ENCODE measurements at places on chromosomes 3 and 15. TPM values are rescaled to one million over a fixed set of nuclear protein-coding genes. Genes with fewer than 3 reads are reported as not detected.

- DNase-seq: no peak
These were observed 19.5 kb downstream of the LRIG1 start for GRCh38 chr3:66481071-66482017.

DNA sequence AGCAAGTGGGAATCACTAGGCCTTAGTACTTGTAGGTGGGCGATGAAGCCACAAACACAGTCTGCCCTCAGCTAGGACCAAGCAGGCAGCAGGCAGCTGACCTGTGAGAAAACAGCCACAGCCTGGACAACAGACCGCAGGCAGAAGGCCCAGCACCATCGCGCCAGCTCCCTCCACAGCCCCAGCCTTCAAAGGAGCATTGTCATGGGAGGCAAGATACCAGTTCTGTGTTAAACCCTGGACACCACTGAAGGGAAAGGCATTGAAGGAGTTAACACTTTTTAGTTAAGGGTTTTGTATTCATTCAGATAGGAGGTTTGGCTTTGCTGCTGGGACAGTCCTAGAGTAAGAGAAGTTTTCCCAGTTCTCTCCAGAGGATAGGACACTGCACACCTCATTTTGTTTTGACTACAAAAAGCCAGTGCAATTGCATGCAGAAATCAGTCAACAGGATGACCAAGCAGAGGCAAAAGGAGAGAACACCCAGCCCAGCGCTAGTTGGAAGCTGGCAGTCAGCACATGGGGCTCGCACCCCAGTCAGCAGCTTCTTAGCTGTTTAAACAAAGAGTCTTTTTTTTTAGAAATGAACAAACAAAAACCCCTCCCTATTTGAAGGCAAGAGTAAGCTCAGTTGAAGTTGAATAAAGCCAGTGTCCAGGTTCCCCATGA lies 286.1 kb upstream of the TPM1 start:
- peak; percentile 78 for DNase-seq

DNA sequence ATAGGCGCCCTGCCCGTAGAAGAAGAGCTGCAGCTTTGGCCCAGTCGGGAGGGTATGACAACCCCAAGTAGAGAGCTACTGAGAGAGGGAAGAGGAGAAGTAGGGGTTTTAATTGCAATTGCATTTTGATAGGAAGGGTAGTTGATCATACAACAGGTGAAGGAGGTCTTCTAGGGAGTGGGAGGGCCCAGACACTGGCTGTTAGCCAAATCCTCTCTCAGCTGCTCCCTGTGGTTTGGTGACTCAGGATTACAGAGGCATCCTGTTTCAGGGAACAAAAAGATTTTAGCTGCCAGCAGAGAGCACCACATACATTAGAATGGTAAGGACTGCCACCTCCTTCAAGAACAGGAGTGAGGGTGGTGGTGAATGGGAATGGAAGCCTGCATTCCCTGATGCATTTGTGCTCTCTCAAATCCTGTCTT lies 408.9 kb upstream of the THBS1 start:
- DNase-seq: peak; percentile 52

GRCh38 chr3:193573403-193574191 lies 18.9 kb upstream of the ATP13A4 start:
- no peak for DNase-seq

DNA sequence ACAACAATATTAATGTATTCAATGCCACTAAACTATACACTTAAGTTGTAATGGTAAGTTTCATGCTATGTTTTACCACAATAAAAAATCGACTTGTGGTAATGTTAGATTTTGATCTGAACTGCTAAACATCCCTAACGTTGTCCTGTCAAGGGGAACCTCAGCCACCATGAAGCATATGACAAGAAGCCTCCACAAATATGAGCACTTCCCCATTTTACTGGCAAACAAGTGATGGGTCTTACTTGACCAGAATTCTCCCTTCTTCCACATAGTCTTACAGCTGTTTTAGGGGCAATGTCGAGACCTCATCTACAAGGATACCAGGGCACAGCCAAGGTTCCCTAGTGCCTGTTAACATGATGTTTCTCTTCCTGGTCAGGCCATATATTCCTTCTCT lies 124.2 kb upstream of the ABI3BP start:
- DNase-seq: no peak

DNA sequence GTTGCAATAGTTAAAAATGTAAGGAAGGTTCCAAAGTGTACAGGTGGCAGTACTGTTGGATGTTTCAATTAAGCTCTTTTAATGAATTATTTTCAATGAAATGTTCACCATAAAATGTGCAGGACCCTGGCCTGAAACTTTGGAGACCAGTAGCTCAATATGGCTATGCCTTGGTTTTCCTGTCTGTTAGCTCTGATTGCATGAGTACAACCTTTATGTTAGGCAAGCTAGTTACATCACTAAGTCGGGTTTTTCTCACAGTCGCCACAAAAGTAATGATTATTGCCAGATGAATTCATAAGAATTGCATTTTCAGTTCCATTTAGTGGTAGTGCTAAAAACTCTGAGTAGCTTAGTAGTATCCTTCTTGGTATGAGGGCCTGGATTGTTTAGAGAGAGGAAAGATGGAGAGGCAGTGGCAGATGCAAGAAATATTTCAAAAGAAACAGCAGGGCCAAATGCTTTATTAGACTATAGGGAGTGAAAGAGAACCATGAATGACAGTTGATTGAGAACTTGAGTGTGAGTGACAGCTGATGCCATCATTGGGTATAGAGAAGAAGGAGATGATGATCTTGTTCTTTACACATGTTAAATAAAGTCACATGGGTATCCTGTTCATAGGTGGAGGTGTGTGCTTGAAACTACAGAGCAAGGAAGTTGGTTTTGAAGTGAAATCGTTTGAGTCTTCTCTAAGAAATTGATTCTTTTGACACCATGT lies 109.5 kb downstream of the AKAP13 start:
- DNase-seq: no peak

DNA sequence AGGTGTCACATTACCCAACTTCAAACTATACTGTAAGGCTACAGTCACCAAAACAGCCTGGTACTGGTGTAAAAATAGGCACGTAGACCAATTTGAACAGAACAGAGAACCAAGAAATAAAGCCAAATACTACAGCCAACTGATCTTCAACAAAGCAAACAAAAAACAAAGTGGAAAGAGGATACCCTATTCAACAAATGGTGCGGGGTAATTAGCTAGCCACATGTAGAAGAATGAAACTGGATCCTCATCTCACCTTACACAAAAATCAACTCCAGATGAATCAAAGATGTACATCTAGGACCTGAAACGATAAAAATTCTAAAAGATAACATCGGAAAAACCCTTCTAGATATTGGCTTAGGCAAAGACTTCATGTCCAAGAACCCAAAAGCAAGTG lies 13.1 kb downstream of the PEAK1 start:
- DNase-seq: no peak

Gene NME9
- total RNA-seq: 2.6 TPM

- no peak for DNase-seq
These were observed 229.3 kb upstream of the UBE2E1 start for GRCh38 chr3:23576379-23576959.

GRCh38 chr15:68565726-68566125 lies 13.1 kb upstream of the CORO2B start:
- DNase-seq: no peak

Gene OR5K2
- not detected for total RNA-seq

Gene ZNF280D
- 62.6 TPM for total RNA-seq

- peak; percentile 1 for DNase-seq
These were observed 154.4 kb downstream of the TUSC7 start for GRCh38 chr3:116863822-116864589.

DNA sequence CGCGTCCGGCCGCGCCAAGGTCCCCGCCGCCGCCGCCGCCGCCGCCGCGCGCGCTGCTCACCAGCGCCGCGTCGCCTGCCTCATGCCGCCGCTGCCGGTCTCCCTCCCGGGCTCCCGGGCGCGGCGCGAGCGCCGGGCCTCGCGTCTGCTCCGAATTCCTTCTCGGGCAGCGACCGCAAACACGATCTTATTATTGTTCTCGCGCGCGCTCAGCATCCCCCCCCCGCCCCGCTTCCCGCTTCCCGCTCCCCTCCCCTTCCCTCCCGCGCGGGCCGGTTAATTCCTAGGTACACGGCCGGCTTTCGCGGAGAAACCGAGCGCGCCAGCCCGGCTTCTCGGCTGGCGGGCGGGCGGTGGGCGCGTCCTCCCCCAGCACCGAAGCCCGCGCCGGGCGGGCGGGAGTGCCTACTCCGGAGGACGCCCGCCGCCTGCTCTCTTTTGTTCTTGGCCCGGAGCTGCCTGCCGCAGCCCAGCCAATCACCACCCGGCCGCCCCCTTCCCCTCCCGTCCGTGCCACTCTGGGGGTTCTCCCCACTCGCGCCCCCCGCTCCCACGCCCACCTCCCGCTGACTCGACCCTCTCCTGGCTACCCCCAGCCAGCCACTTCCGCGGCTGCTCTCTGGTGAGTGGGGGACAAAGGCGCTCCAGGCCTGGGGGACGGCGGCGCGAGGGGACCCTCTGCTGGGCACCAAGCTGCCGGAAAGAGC lies at the start of gene HDGFL3:
Gene HDGFL3, minus strand, starts transcription at position 164 of the 707 bp plus-strand sequence. CDS start 409 bp downstream, outside the sequence.
- DNase-seq: peak; percentile 68

Gene ZNF774
- 6.8 TPM for total RNA-seq

DNA sequence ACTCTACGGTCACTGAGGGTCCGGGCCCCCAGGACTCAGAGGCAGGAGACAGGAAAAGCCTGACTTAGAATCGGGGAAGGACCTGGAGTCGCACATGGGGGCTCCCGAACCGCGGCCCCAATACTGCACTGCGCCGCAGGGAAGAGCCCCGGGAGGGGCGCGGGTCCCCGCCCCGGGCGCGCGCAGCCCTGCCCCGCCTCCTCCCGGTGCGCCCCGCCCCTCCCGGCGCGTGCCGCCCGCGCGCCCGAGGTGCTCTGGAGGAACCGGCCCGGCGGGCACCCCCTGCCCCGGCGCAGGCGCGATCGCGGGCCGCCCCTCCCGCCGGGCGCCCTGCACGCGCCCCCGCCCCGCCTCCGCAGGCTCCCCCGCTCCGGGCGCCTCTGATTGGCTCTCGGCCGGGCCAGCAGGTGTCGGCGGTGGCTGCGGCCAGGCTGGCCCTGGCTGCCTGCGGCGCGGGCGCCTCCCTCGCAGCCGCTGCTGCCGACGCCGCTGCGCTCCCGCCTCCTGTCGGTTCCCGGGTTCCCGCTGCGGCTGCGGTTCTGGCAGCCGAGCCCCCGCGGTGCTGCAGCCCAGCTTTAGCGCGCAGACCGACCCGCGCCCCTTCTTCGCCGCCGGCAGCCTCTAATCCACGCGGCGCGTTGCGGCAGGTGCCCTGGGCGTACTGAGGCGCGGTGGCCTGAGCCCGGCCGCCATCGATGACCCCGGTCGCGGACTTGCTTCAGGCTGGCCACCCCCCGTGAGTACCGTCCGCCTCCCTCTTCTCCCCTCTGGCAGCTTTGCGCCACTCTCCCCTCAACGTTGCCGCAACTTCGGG lies at the start of gene MYRIP:
Gene MYRIP, plus strand, starts transcription at position 429 of the 814 bp plus-strand sequence. CDS start 91,208 bp downstream, outside the sequence.
- DNase-seq: peak; percentile 83

DNA sequence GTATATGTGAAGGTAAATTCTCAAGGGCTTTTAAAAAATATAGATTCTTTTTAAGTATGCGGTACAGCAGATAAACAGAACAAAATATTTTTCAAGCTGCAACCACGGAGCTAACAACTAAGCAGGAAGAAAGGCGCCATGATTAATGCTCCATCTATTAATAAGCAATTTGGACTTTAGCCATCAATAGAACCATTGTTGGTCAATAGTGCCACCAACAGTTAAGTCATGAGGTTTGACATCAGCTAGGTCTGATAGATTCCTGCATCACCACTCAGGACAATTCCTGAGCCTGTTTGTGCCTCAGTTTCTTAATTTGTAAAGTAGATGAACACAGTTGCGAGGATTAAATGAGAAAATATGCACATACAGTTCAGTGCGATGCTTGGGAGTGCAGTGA lies 65.1 kb upstream of the FAM3D start:
- no peak for DNase-seq

GRCh38 chr3:44992555-44993470 lies 16.8 kb downstream of the EXOSC7 start:
- DNase-seq: peak; percentile 20

Gene GOLGA6B
- not detected for total RNA-seq

GRCh38 chr3:36679384-36680200 lies 84.8 kb downstream of the DCLK3 start:
- DNase-seq: no peak

Gene RASSF1
- 27.0 TPM for total RNA-seq

DNA sequence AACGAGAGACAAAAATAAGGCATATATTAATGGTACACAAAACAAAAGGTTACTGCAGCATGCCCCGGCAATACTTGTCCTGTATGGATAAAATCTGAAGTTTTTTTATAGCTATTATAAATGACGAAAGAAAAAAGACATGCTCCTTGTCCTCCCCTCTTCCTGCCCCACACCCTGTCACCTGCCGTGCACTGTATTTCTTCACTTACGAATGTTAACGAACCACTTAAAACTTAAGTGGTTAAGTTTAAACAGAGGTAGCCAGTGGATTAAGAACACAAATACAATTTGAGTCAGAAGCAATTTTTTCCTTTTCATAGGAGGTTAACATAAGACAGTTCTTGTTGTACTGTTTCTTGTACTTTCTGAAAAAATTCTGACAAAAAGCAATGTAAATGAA lies 799.1 kb upstream of the NECTIN3 start:
- peak; percentile 30 for DNase-seq

Gene DNAJB8
- total RNA-seq: not detected

GRCh38 chr3:28081533-28081947 lies 159.9 kb upstream of the CMC1 start:
- no peak for DNase-seq

Gene NR2E3
- total RNA-seq: not detected

DNA sequence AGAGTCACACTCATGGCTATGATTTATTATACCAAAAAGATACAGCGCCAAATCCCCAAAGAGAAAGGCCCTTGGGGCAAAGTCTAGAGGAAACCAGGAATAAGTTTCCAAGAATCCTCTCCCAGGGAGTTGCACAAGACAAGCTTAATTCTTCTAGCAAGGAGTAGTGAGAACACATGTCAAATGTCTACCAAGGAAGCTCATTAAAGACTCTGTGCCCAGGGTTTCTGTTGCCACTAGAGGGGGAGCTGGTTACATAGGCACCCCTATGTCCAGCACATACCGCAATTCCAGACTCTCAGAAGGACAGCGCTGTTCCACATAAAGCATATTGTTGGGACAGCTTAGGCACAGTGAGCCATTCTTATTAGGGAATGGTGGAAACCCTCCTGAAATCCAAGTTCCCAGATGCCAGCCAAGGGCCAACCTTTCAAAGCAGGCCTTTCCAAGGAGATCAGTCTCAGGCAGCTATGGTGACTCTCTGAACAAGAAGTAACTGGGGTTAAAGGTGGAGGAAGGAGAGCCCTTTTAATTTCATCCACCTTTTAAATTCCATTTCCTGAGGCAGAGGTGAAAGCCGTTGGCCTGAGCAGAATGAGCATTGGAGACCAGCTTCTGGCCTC lies 194.2 kb downstream of the UACA start:
- peak; percentile 25 for DNase-seq

Gene ATP13A4
- 252 TPM for total RNA-seq

Gene SYNPR
- total RNA-seq: 0.11 TPM

DNA sequence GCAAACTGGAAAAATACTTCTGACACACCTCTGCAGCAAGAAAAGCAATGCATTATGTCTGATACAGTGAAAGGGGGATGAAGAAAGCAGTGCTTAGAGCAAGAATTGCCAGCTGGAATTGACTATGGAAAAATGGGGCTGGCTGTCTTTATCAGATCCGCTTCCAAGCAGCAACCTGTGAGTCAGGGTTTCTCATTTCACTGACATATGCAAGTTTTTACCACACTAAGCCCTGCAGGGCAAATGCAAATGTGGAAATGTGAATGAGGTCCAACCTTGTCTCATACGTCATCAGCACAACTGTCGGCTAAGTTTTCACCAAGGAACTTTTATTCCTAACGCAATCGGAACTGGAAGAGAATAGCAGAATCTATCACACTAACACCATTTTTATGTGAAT lies 172.5 kb upstream of the GADL1 start:
- DNase-seq: no peak

Gene HTR3E
- not detected for total RNA-seq

Gene RASGRP1
- 0.45 TPM for total RNA-seq

Data from thyroid gland (tissue), 4 donors.